GM19239 (cell line): ENCODE measurements at places on chromosomes 6 and 20.

GRCh38 chr20:43911066-43911465, 3.6 kb upstream of the TOX2 start:
- DNase-seq = no peak

- no peak for DNase-seq
These were observed 112.5 kb downstream of the SCML4 start for GRCh38 chr6:107711412-107712236.

GRCh38 chr6:3455569-3456394, 1.1 kb downstream of the SLC22A23 start:
- peak; percentile 17 for DNase-seq

DNA sequence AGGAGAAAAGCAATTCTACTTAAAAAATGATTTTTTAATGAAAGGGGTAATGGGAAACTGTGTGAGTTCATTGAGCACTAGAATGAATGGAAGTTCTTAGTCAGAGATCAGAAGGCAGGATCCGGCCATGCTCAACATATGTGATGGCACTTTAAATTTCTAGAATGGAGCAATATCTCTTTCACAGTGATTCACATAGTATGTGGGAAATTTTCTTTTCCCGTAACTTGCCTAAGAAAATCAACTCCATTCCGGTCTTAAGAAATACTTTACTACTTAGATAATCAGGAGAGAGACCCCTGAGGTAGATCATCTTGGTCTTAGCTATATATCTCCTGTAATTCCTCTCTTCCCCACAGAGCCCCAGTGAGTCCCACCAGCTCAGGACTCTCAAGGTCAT, 131.8 kb downstream of the SCML4 start:
- DNase-seq = no peak

DNA sequence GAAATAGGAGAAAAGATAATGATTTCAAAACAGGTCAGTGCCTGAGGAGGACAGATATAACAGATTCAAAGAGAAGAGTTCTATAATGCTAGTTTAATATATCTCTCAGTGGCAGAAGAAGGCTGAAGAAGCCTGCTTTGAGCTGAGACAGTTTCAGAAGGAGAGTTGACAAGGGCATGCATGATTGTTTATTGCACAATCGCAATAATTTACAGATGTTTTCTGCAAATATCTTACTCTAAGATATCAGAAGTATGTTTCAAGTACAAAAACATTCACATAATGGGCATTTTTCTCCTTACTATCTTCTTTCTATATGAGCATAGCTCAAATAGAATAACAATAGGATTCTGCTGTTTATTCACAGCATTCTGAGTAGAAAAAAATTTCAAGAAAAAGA, 557.7 kb upstream of the NRSN1 start:
- DNase-seq = no peak
